GM19239 (cell line): ENCODE measurements at places on chromosomes 2 and 18.

GRCh38 chr2:172869861-172870260 lies 134.2 kb downstream of the RAPGEF4 start:
- no peak for DNase-seq

- DNase-seq, result no peak
These were observed 510.6 kb downstream of the XIRP2 start for GRCh38 chr2:167398873-167399272.

- no peak for DNase-seq
These were observed 273.3 kb downstream of the CD226 start for GRCh38 chr18:69674292-69674877.

- DNase-seq, result no peak
These were observed 259.9 kb upstream of the MYT1L start for GRCh38 chr2:2590841-2591541.

DNA sequence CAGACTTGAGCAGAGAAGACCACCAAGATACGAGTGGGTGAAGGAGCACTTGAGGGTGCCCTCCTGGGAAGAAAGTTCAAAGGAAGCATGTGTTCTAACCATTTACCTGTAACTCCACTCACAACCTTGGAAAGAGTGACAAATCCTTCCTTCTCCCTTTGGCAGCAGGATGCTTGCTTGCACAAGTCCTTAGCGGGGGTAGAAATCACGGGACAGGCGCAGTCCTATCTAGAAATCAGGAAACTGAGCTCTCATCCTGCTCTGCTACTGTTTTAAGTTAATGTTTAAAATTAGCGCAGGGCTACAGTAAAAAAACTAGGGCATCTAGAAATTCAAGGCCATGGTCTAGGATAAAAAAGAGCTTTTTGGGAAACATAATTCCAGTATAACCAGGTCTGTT lies 100.9 kb upstream of the PTPRM start:
- DNase-seq, result no peak
